ENCODE measurements at places on chromosomes 13 and 19. TPM values are rescaled to one million over a fixed set of nuclear protein-coding genes. Genes with fewer than 3 reads are reported as not detected.

- no peaks in the 10 kb centered on the region for H3K4me1 ChIP-seq
- no peak overlapping the region for H3K4me3 ChIP-seq
- no peak overlapping the region for H3K27ac ChIP-seq
- no peak for DNase-seq
- H3K27me3 ChIP-seq: no peaks in the 10 kb centered on the region
Observed at GRCh38 chr13:99255271-99255670, 2.9 kb downstream of the GPR18 start.

Gene SERPINE3
- total RNA-seq: not detected

GRCh38 chr19:18593367-18594095 is 4.9 kb downstream of the REX1BD start:
- no peak overlapping the region for H3K27ac ChIP-seq
- H3K36me3 ChIP-seq: no peaks in the 10 kb centered on the region
- no peak overlapping the region for H3K4me3 ChIP-seq
- peaks cover 28% of the 10 kb centered on the region for H3K27me3 ChIP-seq

Gene ATP4B
- total RNA-seq: not detected

GRCh38 chr13:107360010-107360409 is 792.1 kb upstream of the ARGLU1 start:
- no peaks in the 10 kb centered on the region for H3K36me3 ChIP-seq
- no peaks in the 10 kb centered on the region for H3K27me3 ChIP-seq
- no peak overlapping the region for H3K4me3 ChIP-seq

GRCh38 chr19:2609389-2610116 is 92.9 kb downstream of the GNG7 start:
- no peak overlapping the region for H3K27ac ChIP-seq
- peaks cover 14% of the 10 kb centered on the region for H3K4me1 ChIP-seq
- H3K27me3 ChIP-seq: no peaks in the 10 kb centered on the region

Gene CLEC4M
- total RNA-seq: not detected

DNA sequence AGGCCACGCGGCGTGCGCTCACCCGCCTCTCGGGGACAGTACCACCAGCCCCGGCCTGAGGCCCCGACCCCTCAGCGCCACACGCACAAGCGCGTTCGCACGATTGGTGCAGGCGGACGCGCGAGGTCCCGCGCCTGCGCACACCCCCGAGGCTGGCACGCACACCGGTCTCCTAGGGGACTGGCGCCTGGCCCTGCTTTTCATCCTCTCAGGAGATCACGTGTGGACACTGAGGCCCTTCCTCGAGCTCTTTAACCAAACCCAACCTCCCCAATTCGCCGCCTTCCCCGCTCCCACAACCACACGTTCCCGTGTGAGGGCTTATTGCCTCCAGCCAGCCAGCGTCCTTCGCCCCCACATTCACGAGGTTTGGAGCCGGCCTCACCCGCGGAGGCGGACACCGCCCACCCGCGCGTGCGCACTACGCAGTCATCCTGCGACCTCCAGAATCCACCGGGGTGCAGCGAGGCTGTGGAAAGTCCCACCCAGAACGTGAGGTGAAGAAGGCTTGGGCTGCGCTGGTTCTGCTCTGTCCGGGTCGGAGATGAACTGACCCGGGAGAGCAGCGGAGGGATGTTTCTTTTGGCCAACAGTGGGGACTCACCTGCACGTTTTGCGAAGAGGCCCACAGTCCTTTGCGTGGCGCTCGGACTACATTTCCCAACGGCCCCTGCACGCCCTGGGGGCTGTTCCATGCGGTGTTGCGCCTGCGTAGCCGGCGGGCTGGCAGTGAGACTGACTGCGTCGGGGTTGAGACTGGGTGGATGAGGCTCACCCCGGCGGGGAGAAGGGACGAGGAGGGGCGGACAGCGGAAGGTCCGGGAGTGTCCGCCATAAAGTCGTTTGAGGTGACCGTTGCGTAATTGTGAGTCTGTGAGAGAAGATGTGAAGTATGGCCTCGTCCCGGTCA is 539 bp upstream of the ZNF667 start:
- H3K27ac ChIP-seq: peak overlapping the region; percentile 60
- no peaks in the 10 kb centered on the region for H3K4me1 ChIP-seq
- DNase-seq: peak; percentile 73
- no peaks in the 10 kb centered on the region for H3K36me3 ChIP-seq

Gene ZNF726
- total RNA-seq: 1.6 TPM

- no peaks in the 10 kb centered on the region for H3K27me3 ChIP-seq
- no peaks in the 10 kb centered on the region for H3K4me1 ChIP-seq
- no peak overlapping the region for H3K27ac ChIP-seq
Observed at GRCh38 chr13:86741762-86742285, 929.3 kb upstream of the SLITRK5 start.

GRCh38 chr19:55857149-55857548 is 20.8 kb downstream of the NLRP4 start:
- no peak overlapping the region for H3K4me3 ChIP-seq
- no peak for DNase-seq
- no peaks in the 10 kb centered on the region for H3K36me3 ChIP-seq
- H3K27ac ChIP-seq: no peak overlapping the region
- H3K27me3 ChIP-seq: no peaks in the 10 kb centered on the region

GRCh38 chr19:34787059-34787824 is 14.2 kb upstream of the ZNF599 start:
- no peaks in the 10 kb centered on the region for H3K27me3 ChIP-seq
- no peaks in the 10 kb centered on the region for H3K4me1 ChIP-seq
- H3K4me3 ChIP-seq: no peak overlapping the region
- no peak for DNase-seq
- no peak overlapping the region for H3K27ac ChIP-seq
- H3K36me3 ChIP-seq: no peaks in the 10 kb centered on the region

Gene SNRNP70
- 216 TPM for total RNA-seq

DNA sequence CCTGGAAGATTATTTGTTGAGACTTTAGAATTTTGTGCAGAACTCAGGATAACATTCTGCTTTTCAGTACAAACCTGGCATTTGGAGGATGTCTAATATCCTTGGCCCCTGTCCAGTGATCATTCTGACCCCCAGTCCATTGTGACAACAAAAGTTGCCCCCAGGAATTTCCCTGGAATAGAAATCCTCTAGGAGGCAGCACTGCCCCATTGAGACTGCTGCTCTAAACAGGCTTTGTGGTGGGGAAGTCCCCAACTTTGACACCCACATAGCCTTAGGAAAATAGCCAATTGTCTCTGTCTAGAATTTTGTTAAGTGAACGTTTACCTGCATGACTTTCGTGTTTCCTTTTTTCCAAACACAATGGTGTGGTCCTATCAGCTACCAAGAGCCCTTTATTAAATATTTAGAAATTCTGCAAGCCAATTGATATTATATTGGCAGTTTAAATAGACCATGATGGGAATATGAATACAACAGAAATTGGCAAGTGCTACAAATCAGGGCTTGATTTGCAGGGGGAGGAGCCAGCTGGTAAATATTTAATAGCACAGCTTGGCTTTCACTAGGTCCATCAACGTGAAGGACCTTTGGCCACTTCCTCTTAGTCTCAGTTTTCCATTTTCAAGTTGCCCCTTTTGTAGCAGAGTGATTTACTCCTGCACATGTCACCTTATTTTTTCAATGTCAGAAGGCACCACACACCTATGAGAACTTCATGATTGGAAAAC is 451.7 kb downstream of the EFNB2 start:
- H3K4me3 ChIP-seq: no peak overlapping the region
- H3K27me3 ChIP-seq: no peaks in the 10 kb centered on the region
- H3K4me1 ChIP-seq: no peaks in the 10 kb centered on the region
- H3K27ac ChIP-seq: peak overlapping the region; percentile 61
- peak; percentile 43 for DNase-seq

GRCh38 chr19:5397804-5398692 is 57.2 kb upstream of the ZNRF4 start:
- no peaks in the 10 kb centered on the region for H3K4me1 ChIP-seq
- peaks cover 60% of the 10 kb centered on the region for H3K27me3 ChIP-seq
- DNase-seq: no peak
- H3K4me3 ChIP-seq: no peak overlapping the region

- H3K4me3 ChIP-seq: no peak overlapping the region
- H3K27ac ChIP-seq: no peak overlapping the region
- no peak for DNase-seq
- no peaks in the 10 kb centered on the region for H3K27me3 ChIP-seq
- peaks cover 7% of the 10 kb centered on the region for H3K4me1 ChIP-seq
Observed at GRCh38 chr19:16654140-16654539, 5.8 kb downstream of the SMIM7 start.

Gene NLRP5
- total RNA-seq: not detected

All from transverse colon (tissue), 4 donors.